ENCODE measurements at places on chromosomes 16 and 17.

DNA sequence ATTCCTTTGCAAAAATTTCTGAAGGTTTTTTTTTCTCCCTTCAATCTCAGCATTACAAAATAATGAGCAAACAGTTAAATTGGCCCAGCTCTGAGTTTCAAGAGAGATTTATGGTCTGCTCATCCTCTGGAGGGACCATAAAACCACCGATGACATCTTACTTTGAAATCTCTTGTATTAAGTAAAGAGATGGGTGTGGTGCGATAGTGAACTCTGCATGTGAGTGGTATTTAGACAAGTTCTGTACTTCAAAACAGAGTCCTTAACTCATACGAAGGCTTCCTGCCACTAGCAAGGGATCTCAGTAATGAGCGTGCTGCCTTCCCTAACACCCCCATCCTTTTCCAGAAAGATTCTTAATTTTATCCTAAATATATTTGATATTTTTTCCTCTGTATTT lies 2.1 kb downstream of the FAM20A start:
- DNase-seq = no peak

DNA sequence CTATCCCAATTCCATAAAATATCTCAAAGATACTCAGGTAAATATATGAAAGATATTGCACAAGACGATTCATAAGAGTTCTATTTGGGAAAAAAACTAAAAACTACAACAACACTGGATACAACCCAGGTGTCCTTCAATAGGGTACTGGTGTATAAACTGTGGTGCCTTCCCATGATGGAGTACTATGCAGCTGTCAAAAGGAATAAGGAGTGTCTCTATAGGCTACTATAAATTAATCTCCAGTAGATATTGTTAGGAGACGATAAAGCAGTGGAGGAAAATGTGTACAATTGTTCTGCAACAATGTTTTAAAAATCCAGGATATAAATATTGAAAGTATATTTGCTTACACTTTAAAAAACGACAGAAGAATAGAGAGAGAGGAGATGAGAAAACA lies 2.4 kb upstream of the KRTAP4-12 start:
- no peak for DNase-seq

- DNase-seq = no peak
Measured at GRCh38 chr17:72988451-72988850, 104.0 kb downstream of the SLC39A11 start.

DNA sequence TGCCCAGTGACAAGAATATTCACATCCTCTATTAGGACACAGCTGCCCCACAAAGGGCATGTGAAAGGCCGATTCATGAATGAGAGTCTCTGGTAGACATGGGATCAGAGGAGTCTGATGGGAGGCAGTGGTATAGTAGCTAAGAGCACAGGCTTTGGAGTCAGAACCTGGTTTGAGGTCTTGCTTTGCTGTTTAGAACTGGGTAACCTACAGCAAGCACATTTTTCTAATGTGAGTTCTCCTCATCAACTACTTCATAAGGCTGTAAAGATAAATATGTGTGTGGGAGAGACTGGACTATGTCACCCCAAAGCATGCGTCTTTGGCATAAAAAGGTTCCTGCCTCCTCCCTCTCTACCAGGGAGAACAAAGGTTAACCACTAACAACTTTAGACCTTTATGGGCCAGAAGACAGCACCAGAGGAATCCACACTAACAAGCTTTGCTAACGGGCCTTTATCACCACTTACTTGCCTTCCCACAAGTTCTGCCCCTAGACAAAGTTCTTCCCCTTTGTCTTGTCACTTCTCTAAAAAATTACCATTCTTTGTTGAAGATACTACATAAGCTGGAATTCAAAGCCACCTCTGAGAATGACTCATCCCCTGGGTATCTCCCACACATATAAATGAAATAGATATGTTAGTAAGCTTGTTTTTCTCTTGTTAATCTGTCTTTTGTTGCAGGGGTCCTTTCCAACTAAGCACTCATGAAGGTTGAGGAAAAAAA lies 21.1 kb downstream of the CDR2 start:
- DNase-seq = no peak

DNA sequence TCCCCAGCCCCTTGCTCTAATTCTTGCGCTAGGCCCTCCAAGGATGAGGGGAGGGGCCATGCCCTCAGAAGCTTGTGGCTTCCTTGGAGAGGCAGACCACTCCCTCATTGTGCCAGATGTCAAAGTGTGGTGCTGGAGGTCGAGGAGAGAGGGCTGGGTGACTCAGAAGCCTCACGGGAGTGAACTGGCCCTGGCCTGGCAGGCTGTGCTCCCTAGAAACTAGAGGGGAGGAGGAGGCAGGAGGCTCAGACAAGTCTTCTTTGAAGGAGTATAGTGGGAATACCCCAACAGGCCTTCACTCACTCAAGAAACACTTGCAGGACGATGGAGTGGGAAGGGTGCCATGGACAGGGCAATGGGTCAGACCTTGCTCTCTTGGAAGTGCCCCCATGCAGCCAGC lies 18.5 kb downstream of the ANKRD40 start:
- DNase-seq = no peak

DNA sequence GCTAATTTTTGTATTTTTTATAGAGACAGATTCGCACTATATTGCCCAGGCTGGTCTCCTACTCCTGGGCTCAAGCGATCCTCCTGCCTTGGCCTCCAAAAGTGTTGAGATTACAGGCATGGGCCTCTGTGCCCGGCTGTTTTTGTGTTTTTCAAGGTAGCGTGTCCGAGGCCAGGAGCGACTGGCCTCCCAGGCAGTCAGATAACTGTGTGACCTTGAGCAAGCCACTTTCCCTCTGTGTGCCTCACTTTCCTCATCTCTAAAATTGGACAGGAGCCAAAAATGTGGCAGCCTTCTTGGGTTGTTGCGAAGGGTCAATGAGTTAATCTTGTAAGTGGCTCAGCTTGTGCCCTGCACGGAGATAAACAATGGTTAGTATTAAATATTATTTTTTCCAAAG lies 2.4 kb downstream of the ABCC1 start:
- no peak for DNase-seq

DNA sequence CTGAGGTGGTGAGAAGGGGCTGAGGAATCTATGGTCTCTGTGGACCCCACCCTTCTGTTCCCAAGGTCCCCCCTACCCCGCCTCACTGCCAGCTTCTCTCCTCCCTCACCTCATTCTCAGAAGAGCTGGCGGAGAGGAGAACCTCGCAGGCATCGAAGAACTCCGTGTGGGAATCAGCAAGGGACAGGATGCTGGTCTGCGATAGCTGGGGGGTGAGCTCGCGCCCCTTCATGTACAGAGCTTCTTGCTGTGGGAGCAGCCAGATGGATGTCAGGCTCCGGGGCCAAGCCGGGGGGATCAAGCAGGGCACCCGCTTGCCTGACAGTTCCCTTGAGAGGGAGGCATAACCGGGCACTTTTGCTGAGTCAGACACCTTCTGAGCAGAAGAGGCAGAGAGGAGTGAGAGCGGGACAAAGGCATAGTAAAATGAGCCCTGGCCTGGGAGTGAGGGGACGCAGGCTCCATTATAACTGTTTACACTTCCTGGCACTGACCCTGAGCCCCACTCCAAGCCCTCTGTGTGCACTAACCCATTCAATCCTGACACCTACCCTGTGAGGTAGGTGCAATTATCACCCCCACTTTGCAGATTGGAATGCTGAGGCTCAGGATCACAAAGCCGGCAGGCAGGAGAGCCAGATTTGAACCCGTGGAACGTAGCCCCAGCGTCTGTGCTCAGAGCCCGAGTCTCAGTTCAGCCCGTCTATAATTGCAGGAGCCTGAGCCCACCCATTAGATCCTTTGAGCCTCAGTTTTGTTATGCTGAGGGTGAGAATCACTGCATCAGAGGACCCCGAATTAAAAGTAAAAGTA lies 6.3 kb downstream of the OSBPL7 start:
- no peak for DNase-seq
